GM12878 (cell line): ENCODE measurements at places on chromosomes 12 and 14. TPM values are rescaled to one million over a fixed set of nuclear protein-coding genes. Genes with fewer than 3 reads are reported as not detected.

- DNase-seq: no peak
Measured at GRCh38 chr12:67442347-67442841, 173.2 kb downstream of the CAND1 start.

DNA sequence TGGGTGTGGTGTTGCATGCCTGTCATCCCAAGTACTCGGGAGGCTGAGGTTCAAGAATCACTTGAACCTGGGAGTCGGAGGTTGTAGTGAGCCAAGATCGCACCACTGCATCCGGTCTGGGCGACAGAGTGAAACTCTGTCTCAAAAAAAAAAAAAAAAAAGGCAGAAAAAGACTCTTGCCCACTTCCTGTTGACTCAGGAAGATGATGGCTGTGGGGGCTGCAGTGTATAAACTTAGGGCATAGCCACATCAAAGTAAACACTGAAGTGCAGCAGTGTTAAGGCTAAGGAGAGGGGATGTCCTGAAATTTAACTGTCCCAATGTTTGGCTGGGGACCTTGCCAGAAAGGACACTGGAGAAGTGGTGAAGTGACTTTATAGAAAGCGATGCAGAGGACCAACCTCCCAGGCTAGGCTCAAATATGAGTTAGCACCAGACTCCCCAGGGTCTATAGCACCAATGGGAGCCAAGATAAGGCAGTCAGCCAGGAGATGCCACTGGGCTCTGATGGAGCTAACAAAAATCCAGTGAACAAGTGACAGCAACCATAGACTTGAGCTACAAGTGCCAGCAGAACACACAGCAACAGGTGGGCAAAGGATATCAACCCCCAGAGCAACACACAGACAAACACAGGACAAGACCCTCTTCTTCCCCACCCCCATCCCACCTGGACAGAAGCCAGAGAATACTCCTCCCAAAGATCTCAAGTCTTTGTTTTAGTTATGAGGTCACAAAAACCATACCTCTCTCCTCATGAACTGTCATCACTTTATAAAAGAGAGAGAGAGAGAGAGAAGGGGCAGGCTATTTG, 28.0 kb downstream of the NELL2 start:
- DNase-seq: peak; percentile 40

The FITM1 gene
- 0.17 and 0.42 TPM in 2 replicates for polyA plus RNA-seq

GRCh38 chr12:10722905-10723746, at the start of gene YBX3:
YBX3 (minus strand) TSS chr12:10723323; CDS start chr12:10723111, 212 bp downstream.
- no peak for DNase-seq

The AMN gene
- polyA plus RNA-seq: not detected in 2 replicates

GRCh38 chr14:77161011-77161410, 19.4 kb upstream of the ZDHHC22 start:
- DNase-seq: no peak

The CHGA gene
- polyA plus RNA-seq: not detected in 2 replicates

The FOXA1 gene
- not detected in 2 replicates for polyA plus RNA-seq

- DNase-seq: no peak
Measured at GRCh38 chr12:120332523-120332922, 4.9 kb upstream of the PLA2G1B start.

DNA sequence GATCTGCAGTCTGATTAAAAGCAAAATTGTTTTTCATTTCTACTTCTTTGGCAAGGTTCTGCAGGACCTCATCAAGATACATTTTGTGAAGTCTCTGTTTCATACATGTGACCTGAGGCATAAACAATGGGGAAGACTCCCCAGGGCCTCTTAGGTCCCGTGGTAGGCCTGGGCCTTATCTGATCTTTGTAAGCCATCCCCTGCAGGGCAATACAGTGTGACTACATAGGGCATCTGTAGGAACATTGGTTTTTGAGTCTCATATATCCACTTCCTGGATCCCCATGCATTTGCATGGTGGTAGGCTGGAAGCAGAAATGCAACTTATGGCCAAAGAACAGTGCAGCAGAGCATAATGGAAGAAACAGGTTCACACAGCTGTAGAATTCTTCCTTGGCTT, 6.0 kb downstream of the FAR2 start:
- no peak for DNase-seq

DNA sequence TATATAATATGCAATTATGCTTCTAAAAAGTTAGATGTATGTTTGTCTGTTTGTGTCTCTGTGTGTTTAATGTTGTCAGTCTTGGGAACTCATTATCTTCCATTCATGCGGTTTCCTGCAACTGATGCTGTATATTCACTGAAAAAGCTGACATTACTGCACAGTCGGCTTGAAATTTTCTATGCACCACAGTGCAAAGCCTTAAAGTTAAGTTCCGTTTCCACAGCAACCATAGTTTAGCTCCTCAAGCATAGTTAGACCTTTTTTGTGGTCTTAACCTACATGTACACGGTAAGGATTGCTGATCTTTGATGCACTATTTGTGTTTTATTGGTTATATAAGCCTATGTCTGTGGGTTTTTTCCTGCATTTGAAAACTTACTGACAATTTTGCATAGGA, 309.4 kb downstream of the KCNC2 start:
- no peak for DNase-seq

The MYO1A gene
- polyA plus RNA-seq: 0.34 TPM in 1 of 2 replicates, not detected in the other

DNA sequence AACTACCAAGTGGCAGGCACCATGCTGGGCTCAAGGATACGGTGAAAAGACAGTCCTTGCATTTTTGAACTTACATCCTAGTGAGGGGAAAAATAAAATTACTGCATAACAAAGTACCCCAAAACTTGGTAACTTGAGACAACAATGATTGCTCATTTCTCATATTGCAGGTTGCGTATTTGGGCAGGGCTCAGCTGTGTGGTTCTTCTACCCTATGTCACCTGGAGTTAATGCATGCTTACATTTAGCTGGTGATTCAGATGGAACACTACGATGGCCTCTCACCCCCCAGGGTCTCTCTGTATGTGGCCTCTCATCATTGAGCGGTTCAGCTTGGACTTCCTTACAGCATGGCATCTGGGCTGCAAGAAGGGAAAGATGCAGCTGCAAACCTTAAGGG, 60.7 kb upstream of the RBM19 start:
- no peak for DNase-seq

The GLIPR1L1 gene
- polyA plus RNA-seq: 0.48 TPM in 1 of 2 replicates, not detected in the other

DNA sequence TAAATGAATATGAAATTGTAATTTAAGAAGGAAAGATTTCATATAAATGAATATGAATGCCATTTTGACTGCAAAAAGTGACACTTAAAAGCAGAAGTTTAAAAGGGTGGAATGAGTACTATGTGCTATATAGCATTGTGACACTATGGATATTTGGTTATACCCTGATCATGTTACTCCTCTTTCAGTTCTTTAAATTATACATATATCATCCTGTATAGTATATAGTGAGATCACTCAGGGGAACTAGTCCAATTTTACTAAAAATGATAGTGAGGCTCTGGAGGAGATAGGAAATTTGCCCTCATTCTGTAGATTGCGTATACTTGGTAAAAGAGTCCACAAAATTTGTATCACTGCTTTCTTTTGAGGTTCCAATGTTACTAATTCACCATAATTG, 155.7 kb upstream of the BTG1 start:
- DNase-seq: no peak

The MIPOL1 gene
- polyA plus RNA-seq: 0.06 TPM in 1 of 2 replicates, not detected in the other

DNA sequence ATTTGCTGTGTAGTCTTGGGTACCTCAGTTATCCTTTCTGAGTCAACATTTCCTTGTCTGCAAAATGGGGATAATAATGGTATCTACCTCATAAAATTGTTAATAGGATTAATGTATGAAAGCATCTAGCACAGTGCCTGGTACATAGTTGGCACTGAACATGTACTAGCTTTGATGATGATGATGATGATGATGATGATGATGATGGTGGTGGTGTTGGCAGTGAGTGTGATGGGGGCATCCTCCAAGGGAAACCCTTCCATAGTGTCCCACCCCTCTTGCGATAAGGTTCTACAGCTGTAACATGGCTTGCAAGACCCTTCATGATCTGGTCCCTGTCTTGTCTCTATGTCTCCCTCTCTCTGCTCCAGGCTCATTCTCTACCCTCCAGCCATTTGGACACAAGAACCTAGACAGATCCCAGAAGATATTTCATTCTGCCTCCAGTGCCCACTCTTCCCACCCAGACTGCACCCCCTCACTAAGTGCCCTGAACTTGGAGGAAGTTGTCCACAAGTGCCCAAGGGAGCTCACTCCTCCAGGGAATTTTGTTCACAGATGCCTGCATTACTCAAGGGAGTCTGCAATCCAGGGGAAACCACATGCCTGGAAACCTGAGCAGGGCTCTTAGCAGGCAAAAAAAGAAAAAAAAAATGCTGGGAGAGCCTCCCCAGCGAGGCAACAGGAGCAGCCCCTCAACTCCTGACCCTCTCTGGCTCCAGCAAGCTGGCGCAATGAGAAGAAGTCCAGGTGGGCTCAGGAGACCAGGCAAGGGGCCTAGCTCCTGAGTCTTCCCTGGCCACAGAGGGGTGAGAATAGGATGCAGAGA, 10.1 kb upstream of the BDKRB1 start:
- no peak for DNase-seq

The TBX3 gene
- polyA plus RNA-seq: 0.04 TPM in 1 of 2 replicates, not detected in the other

The CPSF6 gene
- polyA plus RNA-seq: 145 and 150 TPM in 2 replicates

GRCh38 chr12:113471619-113472171, at the start of gene LHX5:
LHX5 (minus strand) TSS chr12:113471871; CDS start chr12:113471498, 373 bp downstream.
- no peak for DNase-seq

DNA sequence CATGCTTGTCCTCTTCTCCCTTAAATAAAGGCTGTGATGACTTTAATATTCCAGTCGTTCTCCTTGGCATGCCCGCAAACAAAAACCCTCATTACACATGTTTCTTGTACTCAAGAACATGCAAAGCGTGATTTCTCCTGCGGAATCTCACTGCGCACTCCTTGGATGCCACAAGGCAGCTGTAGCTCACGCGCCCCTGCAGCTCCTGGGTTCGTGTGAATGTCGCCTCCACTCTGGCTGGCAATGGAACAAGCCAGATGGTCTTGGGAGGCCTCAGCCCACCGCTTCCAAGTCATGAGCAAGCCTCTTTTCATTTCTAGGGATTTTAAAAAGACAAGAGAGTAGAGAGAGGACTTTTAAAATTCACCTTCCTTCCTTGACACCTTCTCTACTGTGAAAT, 403.8 kb downstream of the PCNX1 start:
- no peak for DNase-seq

The CEBPE gene
- 0.16 TPM in 1 of 2 replicates, not detected in the other for polyA plus RNA-seq

- DNase-seq: no peak
Measured at GRCh38 chr12:48352157-48352760, 1.5 kb upstream of the ZNF641 start.

DNA sequence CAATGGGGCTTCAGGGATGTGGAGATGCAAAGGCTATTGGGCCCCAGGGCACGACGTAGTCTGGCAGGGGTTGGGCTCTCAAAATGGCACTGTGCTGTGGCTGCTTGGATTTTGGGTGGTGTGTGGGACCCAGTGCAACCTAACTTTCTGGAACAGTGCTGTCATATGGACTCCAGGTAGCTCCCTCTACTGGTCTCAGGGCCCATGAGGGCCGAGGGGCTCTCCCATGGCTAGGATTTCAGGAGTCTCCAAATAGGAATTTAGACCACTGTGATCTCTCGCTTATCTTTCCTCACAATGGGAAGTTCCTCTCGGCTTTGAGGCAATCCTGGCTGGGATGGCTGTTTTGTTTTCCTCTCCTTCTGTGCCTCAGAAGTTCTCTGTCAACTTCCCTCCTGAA, 68.2 kb upstream of the MUCL1 start:
- DNase-seq: no peak

- DNase-seq: no peak
Measured at GRCh38 chr14:32595497-32595896, 266.4 kb downstream of the AKAP6 start.

The MORN3 gene
- polyA plus RNA-seq: 0.14 and 0.28 TPM in 2 replicates

The C12orf56 gene
- not detected in 2 replicates for polyA plus RNA-seq

The CD4 gene
- 0.24 and 0.39 TPM in 2 replicates for polyA plus RNA-seq
